ELR (cell line): ENCODE measurements at places on chromosomes 6 and 20.
A peak's percentile ranks its signal among the peaks of the same experiment; 100 is the strongest.

- DNase-seq = no peak
These were observed 28.2 kb upstream of the CCN5 start for GRCh38 chr20:44686934-44687333.

DNA sequence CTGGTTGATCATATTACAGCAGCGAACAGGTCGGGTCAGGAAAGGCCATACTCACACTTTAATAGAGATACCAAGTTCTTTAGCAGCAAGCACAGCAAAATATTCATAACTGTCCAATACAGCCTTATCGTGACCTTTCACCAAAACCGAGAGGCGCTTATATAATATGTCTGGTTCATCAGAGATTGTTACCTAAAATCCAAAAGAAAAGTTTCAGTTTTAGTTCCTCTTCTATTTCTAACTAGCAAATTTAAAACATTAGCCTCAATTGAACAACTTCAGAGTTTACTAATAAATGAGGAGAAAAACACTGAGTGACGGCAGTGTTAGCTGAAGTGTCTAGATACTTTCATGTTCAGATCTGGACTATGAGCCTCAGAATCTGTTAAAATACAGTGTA, 5.9 kb downstream of the MRPS10 start:
- no peak for DNase-seq

DNA sequence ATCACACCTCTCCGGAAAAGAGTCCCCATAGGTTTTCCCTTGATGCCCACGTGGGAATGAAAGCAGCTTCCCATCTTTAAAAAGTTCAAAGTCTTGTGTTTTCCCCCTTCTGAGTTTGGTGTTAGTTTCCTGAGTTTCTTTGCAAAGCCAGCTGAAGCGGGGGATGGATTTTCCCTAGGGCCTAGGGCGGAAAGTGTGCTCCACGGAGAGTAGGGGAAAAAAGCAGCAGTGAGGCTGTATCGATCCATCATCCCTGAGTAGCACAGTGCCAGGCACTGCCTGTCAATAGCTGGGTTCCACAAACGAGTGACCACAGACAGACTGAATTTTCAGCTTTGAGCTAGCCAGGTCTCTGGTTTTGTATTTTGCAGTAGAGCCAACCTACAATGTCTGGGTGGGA, 1.3 kb downstream of the DAAM2 start:
- DNase-seq = no peak

GRCh38 chr6:43860285-43860684, 90.3 kb downstream of the VEGFA start:
- no peak for DNase-seq

GRCh38 chr6:4383910-4384638, 248.7 kb upstream of the ECI2 start:
- no peak for DNase-seq

- DNase-seq = peak; percentile 58
These were observed 108.9 kb upstream of the SNX9 start for GRCh38 chr6:157714153-157714490.

- DNase-seq = no peak
These were observed 2.0 kb upstream of the RSPO4 start for GRCh38 chr20:1003920-1004697.

GRCh38 chr20:60065741-60066437, 107.7 kb downstream of the CDH26 start:
- no peak for DNase-seq

- no peak for DNase-seq
These were observed 182.0 kb downstream of the DOK5 start for GRCh38 chr20:54657268-54657826.

DNA sequence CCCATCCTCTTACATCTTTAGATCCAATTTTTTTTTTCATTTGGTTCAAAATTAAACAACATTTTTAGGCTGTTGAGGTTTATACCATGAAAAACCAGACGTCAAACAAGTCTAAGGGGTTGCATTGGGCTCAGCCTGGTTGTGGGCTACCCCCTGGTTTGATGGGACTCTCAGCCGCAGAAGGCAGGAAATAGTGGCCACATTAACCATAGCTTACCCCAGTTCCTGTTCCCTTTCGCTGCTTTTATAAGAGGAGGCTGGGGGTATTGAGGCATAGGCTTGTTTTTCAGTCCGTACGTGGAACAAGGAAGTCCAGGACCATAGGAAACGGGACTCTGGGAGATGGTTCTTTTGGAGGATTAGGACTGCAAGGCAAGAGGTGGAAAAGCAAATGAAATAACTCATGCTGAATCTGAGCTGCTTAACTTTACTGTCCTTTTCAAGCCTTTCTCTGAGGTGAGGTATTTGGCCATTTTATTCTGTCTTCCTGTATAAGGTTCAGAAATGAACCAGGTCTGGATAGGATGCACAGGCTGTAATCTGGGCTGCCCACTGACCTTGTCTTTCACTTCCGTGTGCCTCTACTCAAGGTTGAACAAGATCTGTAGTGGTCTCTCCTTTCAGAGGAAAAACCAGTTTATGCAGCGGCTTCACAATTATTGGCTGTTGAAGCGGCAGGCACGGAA, 7.7 kb downstream of the BRPF3 start:
- DNase-seq = no peak

DNA sequence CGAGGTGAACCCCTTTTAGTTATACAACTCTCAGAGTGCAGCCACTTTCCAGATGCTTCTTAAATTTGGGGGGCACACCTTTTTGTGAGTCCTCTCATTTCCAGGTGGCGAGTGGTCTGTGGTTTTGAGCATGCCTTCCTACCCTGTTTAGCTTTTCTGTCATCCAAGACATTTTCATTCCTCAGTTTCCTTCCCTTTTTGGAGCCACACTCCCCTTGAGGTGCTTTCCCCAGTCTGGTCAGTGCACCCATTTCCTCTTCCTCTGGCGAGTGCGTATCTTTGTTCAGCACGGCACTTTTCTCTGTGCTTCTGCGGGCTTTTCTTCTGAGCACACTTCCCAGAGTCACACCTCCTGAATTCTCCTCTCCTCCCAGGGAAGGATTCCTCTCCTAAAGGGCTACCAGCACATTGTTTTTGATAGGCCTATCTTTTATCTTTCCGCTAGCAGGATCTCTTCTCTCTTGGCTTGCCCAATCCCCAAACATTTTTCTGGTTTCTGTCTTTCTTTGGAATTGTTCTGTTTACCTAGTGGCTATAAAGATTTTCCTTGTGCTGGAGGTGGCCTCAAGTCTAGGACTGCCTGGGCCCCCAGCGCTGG, 1.4 kb downstream of the PHF20 start:
- DNase-seq = peak; percentile 28

GRCh38 chr6:92822222-92822621, 597.1 kb downstream of the EPHA7 start:
- no peak for DNase-seq

DNA sequence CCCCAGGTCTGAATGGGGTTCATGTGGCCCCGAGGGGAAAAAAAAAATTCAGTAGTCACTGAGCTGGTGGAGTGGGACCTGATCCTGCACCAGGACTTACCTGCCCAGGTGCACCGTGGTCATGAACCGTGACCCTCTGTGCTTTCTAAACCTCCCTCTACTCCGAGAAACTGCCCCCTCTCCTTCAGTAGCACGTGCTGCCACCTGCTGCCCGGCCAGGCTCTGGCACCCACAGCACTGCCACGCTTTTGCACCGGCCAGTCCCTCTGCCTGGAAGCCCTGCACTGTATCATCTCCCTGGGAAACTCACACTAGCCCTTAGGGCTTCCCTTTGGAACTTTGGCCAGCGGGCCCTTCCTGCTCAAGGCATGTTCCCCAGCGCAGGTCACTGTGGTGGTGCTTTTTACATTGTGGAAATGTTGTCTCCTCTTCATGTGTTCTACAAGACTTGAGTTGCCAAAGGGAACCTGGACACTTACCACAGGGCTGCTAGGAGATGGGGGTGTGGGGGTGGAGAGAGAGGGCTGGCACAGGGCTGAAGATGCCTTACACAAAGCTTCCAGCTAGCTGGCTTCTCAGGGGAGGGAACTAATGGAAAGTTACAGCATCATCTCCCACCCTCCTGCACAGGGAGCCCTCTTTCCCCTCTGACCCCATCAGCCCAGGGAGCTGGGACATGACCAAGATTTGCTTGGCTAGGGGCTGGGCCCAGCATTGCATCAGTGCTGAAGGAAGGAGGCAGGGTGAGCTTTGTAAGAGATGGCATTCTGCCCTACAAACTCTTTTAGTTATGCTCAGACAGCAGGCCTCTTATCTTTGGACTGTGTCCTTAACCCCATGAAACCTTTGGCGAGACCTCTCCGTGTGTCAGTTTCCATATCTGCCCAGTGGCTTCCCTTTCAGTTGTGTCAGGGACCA, 2.5 kb upstream of the PTPRT start:
- peak; percentile 29 for DNase-seq

- no peak for DNase-seq
These were observed 233.2 kb upstream of the SOX4 start for GRCh38 chr6:21360336-21360735.
